Thoracic aorta (tissue), 2 donors: ENCODE measurements at places on chromosomes 3 and 15.

DNA sequence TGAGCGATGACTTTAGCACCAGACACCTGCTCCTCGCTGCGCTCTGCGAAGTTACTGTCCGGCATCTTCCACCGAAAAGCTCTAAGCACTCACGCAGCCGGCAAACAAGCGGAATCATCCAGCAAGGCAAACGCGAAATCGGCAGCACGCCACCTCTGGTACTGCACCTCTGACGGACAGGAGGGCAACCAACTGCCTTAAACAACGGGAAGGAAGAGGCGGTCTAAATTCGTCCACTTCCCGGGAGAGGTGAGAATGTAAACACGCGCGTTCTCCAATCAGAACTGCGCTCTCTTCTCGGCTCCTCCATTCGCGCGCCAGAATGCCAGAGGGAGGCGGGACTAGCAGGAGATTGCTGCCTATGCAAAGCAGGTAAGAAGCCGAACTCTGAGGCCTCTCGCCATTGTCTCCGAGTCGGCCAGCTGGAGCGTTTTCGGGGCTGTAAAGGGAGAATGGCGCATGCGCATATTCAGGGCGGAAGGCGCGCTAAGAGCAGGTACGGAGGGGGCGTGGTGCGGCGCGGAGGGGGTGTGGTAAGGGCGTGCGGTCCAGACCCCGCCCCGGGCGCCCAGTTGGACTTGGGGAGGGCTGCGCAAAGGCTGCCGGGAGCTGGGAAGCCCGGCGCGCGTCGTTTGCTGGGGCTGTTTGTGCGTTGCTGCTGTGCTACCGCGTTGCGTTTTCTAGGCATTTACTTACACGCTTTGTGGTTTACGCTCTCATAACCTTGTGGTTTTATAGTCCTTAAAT, at the start of the genes BTD and HACL1:
TSS of gene BTD (plus strand) at position 347 of the 747 bp plus-strand sequence. CDS start 33,695 bp downstream, outside the sequence.
TSS of gene HACL1 (minus strand) at position 171 of the 747 bp plus-strand sequence. CDS start at position 65, 106 bp downstream.
- DNase-seq = peak; percentile 94

DNA sequence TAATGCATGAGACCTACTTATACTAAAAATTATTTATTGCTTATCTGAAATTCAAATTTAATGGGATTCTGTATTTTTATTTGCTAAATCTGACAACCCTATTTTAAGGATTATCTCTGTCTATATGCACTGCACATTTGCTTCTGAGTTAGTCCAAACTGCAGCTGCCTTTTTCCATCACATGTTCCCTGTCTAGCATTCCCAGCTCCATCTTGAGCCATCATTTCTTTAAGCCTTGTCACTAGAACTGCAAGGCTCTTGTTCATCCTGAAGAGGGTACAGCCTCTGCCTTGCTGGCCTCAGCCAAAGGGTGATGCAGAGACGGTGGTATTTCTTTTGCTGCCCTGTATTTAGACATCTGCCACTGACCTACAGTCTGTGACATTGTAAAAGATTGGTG, 125.8 kb upstream of the STT3B start:
- no peak for DNase-seq

DNA sequence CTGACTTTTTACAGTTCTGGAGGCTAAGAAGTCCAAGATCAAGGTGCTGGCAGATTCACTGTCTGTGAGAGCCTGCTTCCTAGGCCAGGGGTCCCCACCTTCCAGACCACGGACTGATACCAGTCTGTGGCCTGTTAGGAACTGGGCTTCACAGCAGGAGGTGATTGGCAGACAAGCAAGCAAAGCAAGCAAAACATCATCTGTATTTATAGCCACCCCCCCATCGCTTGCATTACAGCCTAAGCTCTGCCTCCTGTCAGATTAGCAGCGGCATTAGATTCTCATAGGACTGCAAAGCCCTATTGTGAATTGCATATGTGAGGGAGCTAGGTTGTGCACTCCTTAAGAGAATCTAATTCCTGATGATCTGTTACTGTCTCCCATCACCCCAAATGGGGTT, 194.7 kb upstream of the THRB start:
- no peak for DNase-seq

DNA sequence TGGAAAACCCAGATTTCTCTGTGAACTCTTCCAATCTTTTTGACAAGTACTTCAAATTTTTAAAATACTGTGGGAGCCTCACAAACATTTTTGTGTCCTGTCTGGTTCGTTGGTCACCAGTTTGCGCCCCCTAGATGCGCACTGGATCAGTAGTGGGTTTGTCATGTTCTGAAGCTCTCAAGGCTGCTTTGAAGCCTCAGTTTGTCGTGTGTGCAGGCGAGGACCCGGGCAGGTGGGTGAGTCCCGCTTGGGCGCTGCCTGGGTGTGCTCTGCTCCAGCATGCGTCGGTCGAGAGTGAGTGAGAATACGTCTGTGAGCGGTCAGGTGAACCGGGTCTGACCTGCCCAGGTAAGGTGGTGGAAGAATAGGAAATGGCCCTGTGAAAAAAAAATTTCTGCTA, 17.3 kb upstream of the AEN start:
- DNase-seq = no peak

GRCh38 chr15:61155741-61156700, 73.1 kb downstream of the RORA start:
- no peak for DNase-seq

- no peak for DNase-seq
These were observed 1066.5 kb downstream of the PLOD2 start for GRCh38 chr3:145094355-145094941.

GRCh38 chr15:55999658-56000057, 6.2 kb upstream of the NEDD4 start:
- DNase-seq = no peak

DNA sequence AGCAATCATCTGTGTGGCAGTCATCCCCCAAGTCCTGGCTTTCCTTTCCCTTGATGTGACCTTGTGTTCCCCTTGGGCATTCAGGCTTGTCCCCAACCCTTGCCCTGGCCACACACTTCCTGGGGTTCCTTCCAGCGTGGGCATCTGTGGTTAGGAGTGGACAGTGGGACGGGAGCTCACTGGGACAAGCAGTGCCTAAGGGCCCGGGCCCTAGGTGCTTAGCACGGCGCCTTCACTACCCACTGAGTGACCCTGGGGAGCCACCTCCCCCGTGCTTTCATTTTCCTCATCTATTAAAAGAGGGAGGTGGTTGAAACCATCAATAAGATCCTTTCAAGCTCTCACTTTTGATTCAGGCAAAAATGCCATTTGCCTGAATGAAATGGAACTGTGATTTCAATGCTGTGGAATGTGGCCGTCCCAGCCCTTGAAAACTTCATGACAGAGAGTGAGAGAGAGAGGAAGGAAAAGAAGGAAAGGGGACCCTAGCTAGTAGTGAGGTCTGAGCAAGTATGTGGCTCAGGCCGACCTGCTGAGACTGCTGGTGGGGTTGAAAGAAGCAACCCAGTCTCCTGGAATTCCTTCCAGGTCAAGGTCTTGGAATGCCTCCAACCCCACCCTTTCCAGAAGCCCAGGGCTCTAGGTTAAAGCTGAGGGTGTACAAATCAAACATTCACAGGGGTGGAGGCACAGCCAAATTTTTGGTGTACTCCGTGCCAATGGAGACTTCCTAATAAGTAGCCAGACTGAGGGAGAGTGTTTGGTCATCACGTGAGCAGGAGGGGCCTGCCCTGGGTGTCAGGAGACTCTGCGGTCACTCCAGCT, 302.9 kb downstream of the TLE3 start:
- peak; percentile 38 for DNase-seq

- DNase-seq = peak; percentile 43
These were observed at the start of gene FANCD2 for GRCh38 chr3:10026084-10026890. FANCD2 (plus strand) TSS chr3:10026437; CDS start chr3:10028658, 2,221 bp downstream.

GRCh38 chr3:5188419-5189221, 1.1 kb downstream of the EDEM1 start:
- no peak for DNase-seq

DNA sequence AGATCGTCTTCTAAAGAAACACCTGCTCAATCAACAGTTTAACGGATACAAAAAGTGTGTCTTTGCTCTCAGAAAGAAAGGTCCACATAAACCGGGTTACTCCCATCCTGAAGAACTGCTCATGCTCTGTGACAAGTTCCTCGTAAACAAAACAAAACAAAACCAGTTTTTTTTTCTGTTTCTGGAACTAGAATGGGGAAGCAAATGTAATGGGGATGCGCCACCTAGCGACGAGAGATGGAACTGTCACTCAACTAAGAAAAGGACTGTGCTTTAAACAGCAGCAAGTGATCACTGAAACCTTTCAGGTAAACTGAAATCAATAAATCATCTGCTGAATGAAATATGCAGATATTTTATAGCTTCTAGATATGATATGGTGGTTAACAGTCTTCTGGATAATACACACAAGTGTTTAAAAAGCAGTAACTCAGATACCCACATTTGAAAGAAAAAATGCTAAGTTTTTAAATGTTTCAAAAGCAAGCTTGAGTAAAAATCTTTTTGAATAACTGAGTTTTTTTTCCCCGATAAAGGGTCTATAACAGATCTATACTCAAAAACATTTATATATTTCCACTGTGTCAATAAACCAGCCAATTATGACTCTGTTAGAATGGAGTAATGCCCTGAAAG, 10.9 kb downstream of the TM2D3 start:
- peak; percentile 45 for DNase-seq

- DNase-seq = no peak
These were observed 68.8 kb downstream of the TCF12 start for GRCh38 chr15:56987286-56987685.

DNA sequence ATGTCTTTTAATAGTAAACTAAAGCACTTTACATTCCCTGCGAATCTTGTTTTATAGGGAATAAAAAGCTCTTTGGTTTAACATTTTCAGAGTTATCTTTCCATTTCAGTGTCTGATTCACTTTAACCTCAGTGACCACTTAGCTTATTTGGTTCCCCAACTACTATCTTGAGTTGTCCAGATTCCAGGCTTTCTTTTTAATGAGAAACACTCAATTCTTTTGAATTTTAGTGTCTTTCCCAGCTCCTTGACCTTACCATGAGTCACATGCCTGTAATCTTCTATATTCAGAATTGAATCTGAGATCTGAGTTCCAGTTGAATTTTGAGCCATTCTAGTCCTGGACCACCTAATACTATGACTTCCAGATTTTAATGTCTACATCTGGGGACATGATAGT, 144.4 kb downstream of the KCNAB1 start:
- DNase-seq = no peak

- no peak for DNase-seq
These were observed 20.4 kb downstream of the CCDC191 start for GRCh38 chr3:114035896-114036295.

GRCh38 chr3:195003006-195003892, 267.7 kb downstream of the XXYLT1 start:
- DNase-seq = no peak

GRCh38 chr3:81985996-81986723, 224.7 kb upstream of the GBE1 start:
- no peak for DNase-seq

- no peak for DNase-seq
These were observed 49.1 kb downstream of the NEK11 start for GRCh38 chr3:131075632-131076328.

GRCh38 chr3:63808633-63809032, 10.5 kb upstream of the C3orf49 start:
- no peak for DNase-seq

GRCh38 chr15:55627730-55628368, 39.7 kb upstream of the PYGO1 start:
- no peak for DNase-seq

DNA sequence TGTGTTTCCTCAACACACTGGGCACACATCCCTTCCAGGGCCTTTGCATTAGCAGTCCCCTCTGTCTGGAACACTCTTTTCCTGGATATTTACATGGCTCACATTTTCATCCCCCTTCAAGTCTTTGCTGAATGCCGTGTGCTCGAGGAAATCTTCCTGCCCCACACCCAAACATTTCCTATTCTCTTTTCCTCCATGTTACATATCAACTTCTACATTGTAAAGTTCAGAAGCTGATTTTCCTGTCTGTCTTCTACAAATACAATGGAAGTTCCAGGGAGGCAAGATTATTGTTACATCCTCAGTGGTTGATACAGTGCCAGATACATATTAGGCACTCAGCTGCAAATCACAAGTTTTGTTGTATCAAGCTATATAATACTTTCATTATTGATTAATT, 4.1 kb downstream of the ACAD11 start:
- DNase-seq = no peak

GRCh38 chr3:23198801-23199200, 4.3 kb upstream of the UBE2E2 start:
- DNase-seq = no peak

- no peak for DNase-seq
These were observed 111.2 kb downstream of the LSM3 start for GRCh38 chr3:14289590-14290461.

GRCh38 chr15:85473455-85473854, 93.1 kb downstream of the AKAP13 start:
- DNase-seq = no peak

DNA sequence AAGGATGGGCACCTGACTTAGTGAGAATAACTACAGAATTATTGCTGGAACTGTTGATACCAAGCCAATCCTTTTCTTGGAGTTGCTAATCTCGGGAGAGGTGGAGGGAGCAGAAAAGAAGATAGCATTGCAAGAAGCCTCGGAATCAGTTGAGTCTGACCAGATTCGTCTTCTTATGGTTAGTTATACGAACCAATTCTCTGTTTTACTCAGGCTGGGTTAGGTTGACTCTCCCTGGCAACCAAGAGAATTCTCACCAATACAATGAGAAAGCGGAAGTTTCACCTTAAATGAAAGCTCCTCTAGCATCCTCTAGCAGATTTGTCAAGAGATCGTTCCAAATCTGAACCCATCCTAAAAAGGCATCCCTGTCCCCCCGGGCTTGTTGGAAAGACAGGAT, 43.5 kb upstream of the UBE2E1 start:
- DNase-seq = no peak

DNA sequence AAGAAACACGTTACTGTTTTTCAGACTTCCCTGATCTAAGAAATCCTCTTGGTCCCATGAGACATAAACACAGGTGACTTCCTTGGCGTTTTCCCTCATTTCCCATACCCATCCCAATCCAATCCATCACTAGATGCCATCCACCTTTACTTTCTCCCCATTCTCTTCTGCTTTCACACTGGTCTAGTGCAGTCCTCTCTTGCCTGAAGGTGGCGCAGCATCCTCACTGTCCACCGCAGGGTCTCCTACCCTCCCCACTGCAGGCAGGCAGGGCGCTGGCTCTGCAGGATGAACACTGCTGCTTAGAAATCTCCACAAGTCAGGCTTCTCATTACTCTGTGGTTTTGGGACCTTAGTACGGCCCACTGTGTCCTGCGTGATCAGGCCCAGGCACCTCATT, 58.2 kb downstream of the RAB7A start:
- no peak for DNase-seq

DNA sequence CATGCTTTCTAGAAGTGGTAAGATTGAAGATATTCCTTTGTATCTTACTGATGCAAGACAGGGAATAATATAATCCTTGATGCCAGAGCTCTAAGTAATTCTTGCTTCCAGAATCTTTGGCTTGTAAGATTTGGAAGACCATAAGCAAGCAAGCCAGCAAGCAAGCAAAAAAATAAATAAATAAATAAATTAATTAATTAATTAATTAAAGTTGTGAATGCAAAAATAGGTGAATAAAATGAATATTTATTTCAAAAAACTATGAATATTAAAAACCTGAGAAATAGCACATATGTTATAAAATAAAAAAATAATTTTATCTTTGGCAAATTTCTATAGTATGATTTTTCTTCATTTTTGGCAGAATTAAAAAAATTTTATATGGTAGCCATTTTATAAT, 750.2 kb upstream of the ARRDC4 start:
- no peak for DNase-seq
